M059J (cell line): ENCODE measurements at places on chromosomes 2 and 18.

DNA sequence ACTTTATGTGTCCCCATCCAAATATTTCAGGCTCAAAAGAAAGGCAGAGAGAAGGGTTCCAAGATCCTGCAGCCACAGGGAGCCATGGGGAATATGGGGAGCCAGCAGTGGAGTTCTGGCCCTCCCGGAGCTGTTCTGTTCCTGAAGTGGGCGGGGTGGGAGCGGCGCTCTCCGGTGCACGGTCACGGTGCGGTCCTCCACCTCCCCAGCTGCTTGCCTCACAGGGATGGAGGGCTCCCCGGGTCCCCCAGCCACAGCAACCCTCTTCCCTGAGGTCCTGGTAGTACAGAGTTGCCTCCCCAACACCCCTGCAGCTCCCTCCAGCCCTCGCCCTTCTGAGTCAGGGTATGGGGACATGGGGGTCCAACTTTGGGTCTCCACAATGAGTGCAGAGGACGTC lies 26.2 kb upstream of the SNED1 start:
- no peak for DNase-seq

DNA sequence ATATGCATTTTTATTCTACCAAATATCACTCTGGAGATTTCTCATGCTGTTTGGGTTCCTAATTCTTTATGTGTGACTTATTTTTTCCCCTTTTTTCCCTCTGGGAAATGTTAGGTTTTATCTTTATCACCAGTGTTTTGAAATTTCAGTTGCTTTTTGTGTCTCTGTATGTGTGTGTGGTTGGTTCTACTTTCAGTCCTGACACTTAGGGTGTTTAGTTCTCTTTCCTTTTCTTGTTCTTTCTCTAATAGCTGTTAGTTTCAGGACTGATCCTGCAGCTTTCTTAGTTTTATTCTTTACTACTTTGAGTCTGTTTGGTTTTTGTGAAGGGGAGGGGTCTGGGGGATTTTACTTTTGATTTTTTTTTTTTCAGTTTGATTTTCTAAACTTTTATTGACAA lies 23.1 kb downstream of the PPM1B start:
- DNase-seq = no peak

DNA sequence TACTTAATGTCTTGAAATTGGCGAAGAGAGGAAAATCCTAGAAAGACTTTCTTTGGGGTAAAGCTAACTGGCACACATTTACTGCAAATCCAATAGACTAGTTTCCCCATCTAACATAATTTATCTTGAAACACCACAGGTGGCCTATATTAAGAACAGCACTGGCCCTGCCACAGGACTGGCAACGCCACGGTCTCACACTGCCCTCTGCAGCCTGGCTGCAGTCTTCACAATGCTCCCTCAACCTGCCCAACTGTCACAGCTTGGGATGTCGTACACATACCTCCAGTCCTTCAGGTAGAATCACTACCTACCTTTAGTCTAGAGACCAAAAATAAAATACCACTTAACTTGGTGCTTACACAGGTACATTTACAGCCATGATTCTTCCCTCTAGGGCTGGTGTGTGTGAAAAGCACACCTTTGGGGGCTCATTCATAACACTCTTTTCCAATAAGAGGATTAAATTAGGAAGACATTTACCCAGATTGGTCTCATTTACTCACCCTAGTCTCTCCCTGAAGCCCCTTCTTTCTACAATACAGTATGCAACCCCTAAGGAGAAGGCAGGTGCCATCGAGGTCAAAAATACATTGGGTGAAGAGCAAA lies 222.2 kb downstream of the C1D start:
- DNase-seq = peak; percentile 74

DNA sequence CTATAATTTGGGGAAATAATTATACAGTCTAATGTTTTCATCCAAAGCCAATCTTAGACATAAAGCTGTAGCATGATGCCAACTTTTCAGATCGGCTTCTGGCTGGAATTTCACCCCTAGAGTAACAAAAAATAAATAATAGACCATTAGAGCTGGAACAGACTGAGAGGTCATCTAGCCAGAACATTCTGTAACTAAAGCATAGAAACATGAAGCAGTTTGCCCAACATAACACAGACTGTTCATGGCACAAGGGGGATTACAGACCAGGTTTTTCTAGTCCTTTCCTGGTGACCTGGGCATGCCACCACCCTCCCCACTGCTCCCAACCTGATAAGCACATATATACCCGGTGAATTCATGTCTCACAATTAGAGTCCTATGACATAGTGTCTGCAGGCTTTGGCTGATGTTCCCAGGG lies 116.4 kb upstream of the PPP1CB start:
- DNase-seq = no peak
